ENCODE measurements at places on chromosomes 12 and 14.

- DNase-seq, result no peak
These were observed 6.0 kb upstream of the IFT81 start for GRCh38 chr12:110117956-110118685.

DNA sequence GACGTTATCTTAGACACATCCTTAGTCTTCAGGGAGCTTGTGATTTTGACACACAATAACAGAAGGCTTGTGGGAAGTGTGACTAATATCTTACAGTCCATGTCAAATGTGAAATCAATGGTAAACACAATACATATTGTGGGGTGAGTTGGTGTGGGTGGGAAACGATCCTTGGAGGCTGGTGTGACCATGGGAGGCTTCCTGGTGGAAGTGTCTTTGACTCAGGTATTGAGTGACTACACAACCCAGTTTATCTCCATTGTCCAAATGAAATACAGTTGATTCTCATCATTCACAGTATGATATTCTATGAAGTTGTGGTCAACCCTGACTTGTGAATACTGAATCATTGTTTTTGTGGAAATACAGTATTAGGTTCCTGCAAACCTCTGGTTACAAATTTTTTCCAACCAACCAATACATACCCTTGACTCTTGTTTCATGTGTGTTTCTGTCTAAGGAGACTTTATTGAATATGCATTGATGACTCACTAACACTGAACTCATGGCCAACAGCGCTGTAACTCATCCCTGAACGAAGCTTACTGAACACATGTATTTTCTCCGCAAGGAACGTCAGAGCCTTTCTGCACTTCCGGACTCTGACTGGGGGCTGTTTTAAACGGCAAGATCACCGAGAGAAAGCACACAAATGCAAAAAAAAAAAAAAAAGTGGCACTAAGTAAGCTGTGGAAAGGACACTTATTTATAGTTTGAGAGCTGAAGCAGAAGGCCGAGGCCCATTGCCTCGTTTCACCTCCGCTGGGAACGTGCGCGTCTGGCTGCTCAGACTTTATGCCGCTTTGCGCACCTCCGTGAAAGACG, 59.0 kb downstream of the CLMN start:
- no peak for DNase-seq

- DNase-seq, result no peak
These were observed 11.7 kb upstream of the SLC17A8 start for GRCh38 chr12:100345020-100345767.

GRCh38 chr14:62031504-62031903, 269.3 kb downstream of the SNAPC1 start:
- DNase-seq, result no peak

GRCh38 chr12:83939718-83940117, 972.9 kb downstream of the SLC6A15 start:
- DNase-seq, result no peak

DNA sequence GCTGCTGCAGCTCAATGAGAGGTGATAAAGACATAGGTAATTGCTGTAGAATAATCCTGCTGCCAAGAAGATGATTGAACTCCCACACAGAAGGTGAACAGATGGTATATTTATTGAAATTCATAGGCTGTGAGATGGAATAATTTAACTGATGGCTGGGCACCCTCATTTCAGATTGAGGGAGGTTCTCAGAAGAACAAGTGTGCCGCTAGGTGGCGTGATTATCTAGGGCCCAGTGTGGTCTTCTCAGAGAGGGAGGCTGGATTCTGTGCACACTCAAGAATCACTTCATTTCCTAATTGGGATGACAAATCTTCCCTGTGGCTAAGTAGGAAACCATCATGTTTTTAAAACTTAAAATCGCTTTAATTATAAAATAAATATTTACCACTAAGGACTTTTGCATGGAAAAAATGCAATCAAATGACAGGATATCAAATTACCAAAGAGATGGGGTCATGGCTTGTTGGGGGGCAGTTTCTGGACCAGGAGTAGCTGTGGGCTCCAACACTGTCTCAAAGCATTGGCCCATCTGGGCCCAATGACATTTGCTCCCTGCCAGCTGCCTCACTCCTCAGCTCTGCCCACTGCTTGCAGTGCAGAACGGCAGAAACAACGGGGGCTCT, 132.3 kb downstream of the SNAPC1 start:
- peak; percentile 16 for DNase-seq

GRCh38 chr14:54866588-54866987, 36.0 kb downstream of the GCH1 start:
- no peak for DNase-seq

- DNase-seq, result no peak
These were observed 1.7 kb upstream of the TNS2 start for GRCh38 chr12:53048033-53048779.

DNA sequence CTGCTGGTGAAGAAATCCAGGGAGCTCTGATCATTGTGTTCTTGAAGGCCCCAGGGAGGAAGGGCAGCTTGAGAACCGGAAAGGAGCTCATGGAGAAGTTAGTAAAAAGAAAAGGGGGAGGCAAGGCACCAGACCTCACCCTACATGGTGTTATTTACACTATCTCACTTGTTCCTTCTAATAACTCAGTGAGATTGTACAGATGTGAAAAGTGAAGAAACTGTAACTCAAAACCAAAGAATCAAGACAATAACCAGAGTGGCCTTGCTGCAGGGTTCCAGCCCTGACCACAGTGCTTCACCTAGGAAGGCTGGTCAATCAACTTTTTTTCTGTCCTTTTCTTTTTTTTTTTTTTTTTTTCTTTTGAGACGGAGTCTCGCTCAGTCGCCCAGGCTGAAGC, 353.6 kb downstream of the TMTC2 start:
- no peak for DNase-seq

DNA sequence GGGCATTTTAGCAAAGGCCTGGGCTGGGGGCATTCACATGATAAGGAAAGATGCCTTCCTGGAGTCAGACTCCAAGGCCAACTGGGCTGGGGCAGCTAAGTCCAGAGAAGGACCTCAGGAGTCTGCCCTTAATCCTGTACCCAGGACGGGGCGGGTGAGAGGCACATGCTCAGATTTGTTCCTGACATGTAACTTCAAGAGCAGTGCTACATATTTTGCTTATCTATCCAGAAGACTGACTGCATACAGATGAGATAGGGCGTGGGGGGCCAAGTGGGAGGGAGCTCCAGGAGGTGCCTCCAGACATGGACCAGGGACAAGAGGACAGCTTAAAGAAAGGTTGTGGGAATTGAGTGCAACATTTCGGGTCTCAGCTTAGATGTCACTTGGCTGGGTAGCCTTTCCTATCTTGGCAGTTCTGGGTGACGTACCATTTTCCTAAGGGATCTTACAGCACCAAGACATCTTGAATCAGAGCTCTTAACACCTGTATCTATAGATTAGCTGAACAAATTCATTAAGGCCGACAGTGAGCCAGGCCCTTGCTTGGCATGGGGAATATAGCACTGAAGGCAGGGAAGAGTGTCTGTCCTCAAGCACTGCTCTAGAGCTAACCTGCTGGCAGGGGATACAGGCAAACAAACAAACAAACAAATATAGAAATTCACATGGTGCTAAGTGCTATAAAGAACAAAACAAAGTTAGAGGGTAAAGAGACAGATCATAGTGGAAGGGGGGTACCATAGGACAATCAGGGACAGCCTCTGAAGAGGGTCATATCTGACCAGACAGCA, 61.2 kb downstream of the PTPN21 start:
- DNase-seq, result no peak

DNA sequence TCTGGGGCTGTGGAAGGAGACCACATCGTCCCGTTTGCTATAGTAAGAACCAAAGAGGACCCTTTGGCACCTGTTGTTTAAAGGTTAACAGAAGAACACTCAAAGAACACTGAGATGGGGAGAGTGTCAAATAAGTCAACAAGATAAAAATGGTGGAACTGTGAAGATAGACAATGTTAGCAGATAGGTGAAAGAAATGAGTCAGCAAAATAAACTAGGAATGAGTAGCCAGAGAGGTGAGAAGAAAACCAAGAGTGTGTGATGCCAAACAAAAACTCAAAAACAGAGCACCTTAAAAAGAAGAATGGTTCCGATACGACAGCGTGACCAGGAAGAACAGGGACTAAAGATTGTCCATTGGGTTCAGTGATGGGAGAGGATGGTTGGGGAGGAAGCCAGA, 74.7 kb upstream of the PIWIL1 start:
- no peak for DNase-seq

GRCh38 chr12:72543777-72544467, 271.8 kb downstream of the TRHDE start:
- no peak for DNase-seq

- DNase-seq, result no peak
These were observed 4.1 kb downstream of the OTX2 start for GRCh38 chr14:56805992-56806727.

DNA sequence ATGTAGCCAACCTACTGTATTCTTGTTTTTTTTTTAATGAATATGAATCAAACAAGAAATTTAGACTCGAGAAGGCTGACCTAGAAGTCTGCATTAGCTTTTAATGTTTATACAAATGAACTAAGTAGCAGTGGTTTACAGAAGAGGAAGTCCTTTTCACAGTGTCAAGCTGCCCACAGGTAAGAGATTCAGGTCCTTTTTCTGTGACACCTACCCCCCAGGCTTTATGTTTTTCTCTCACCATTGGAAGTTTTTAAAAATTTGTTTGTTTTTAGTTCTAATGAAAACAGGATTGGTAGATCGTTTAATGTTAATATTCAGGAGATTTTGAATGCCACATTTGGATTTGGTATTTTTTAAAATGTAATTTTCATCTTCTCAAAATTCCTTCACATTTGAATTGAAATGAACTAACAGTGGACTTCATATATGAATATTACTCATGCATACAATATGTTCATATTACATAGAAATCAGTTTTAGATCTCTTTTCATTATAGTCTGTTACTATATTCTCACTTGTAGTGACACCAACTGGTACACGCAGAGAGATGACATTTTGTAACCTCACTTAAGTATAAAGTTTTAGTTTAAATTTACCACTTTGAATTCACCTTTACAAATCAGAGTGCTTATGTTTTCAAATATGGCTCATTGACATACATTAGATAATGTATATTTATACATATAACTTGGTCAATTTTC, 29.7 kb downstream of the ATF7IP start:
- no peak for DNase-seq

Measured in T follicular helper cell (primary cell).